ENCODE measurements at places on chromosomes 4 and X.

DNA sequence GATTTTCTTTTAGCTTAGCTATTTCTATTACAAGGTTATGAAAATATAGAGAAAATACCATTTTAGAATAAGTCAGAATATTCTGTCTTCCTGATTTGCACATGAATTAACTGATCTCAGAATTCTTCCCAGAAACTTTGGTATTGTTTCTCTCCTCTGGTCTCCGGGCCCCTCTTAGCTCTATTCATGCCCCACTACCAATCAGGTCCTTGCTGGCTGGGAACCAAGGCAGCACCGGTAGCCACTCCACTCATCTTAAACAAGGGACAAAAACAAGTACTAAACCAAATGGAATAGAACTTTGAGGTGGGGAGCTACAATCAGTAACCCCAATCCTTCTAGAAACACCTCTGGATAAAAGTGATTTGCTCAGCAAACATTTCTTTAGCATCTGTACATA is 64.3 kb downstream of the GPC3 start:
- no peak for DNase-seq

GRCh38 chrX:125620715-125621587 is 301.3 kb downstream of the TEX13C start:
- DNase-seq, result no peak

DNA sequence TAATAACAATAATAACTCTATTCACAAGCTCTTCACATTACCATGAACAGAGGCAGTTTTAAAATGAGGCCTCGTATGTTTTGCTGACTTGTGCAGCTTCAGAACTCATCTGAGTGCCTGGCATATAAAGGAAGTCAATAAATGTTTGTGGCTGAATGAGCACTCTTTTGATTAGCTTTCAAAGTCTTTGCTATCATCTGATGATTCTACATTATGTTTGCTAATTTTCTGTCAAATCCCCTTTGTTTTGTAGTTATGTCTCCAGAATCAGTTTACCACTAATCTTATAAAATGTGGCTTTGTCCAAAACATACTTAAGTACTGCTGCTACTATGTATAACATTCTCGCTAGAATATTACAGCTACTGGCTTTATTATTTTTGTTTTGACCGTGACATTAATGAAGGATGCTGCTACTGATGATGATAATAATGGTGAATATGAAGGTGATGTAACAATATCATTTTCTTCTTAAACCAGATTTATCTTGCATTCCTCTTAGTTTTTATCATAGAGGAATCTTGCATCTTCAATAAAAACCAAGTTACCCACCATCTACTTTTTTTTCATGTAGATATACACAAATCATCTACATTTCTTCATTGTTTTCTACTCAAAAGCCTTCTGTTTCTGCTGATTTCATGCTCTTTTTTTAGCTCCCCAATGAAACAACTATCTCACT is 384.5 kb downstream of the NAF1 start:
- no peak for DNase-seq

GRCh38 chrX:136850441-136851175 is 29.9 kb downstream of the RBMX start:
- DNase-seq, result no peak

GRCh38 chr4:77156912-77157858 is at the start of gene CCNG2:
TSS of gene CCNG2 (plus strand) at chr4:77157207. CDS start at chr4:77158533, 1,326 bp downstream.
- DNase-seq, result peak; percentile 63

DNA sequence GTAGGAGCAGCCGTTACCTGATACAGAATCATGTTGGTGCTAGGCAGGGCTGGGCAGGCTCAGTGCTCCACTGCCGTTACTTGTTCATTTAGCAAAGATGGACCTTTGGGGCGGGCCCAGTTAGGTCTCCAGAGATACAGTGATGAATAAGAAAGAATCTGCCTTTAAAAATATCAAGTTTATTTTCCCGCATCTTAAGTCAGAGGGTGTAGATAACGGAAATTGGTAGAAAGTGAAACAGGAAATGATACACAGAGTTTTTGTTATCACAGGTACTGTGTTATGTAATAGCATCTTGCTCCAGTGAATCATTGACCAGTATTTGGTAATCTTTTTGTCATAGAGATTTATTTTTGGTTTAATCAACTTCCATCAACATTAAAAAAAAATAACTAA is 5.5 kb downstream of the TMEM131L start:
- no peak for DNase-seq
